ENCODE measurements at places on chromosomes 16 and 17.

DNA sequence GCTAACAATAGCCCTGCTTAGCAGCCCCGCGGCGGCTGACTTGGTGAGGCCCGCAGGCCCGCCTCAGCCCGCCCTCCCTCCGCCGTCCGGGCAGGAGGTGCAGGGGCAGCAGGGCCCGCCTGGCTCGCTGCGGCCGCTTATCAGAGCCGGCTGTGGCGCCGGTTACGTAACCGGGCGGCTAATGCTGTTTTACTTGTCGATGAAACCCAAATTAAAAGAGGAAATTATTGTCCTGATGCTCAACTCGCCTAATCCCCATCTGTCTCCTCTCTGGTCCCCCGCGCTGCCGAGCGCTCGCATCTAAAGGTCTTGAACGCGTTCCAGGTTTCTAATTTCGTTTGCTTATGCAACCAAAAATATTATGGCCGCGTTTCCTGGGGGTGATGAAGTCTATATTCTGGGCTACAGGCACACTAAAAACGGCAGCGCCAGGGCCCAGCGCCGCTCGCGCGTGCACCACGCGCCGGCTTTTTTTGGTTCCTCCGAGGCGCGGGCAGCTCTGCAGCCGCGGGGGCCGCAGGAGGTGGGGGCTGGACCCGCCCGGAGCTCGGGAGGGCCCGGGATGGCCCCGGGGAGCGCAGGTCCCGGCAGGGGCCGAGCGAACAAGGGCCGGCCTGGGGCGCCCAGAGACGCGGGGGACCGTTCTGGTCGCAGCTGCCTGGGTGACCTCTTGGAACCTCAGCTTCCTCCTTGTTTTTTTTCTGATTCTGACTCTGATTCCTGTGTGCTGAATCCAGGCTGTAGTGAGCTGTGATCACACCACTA, 65.2 kb upstream of the TOB1 start:
- peak; percentile 66 for DNase-seq

- no peak for DNase-seq
Observed at GRCh38 chr17:63775420-63775819, 1.4 kb downstream of the DDX42 start.

DNA sequence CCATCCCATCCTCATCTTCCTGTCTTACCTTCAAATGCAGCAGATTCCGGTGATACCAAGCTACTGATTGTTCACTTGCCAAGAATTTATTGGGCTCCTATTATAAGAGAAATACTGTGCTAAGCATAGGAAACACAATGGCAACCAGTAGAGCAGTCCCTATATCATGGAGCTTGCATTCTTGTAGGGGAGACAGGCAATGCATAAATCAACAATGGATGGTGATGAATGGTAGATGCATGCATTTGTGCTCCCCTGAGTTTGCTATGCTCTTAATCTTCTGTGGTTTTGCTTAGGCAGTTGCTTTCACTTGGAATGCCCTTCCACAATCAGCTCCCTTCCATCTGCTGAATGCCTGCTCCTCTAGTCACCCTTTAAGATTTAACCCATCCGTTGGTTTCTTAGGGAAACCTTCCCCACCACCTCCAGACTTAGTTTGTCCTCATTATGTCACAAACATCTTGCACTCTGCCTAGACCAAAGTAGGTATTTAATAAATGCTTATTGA, 200.2 kb upstream of the TOX3 start:
- DNase-seq, result no peak

GRCh38 chr16:30367349-30368009, 2.8 kb downstream of the TBC1D10B start:
- no peak for DNase-seq

- DNase-seq, result no peak
Observed at GRCh38 chr17:79045001-79045729, 21.2 kb downstream of the C1QTNF1 start.

- no peak for DNase-seq
Observed at GRCh38 chr17:51029142-51029541, 91.5 kb downstream of the SPAG9 start.

DNA sequence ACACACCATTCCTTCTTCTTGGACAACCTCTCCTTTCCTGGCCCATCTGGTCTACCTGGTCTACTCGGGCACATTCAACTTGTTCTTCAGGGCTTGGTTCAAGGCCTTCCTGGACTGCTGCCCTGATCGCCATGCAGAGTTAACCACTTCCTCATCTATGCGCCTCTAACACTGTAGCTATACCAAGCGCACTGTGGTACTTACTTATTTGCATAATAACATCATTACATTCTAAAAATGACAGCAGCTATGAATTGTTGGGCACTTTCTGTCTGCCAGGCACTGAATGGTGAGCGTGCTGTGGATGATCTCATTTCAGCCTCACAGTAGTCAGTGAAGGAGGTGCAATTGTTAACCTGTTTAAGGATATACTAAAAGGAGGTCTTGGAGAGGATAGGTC, 66.9 kb upstream of the SDK2 start:
- DNase-seq, result no peak

- DNase-seq, result no peak
Observed at GRCh38 chr17:61410141-61411010, 10.7 kb downstream of the TBX2 start.

GRCh38 chr16:8736123-8736668, 61.2 kb downstream of the TMEM186 start:
- no peak for DNase-seq

All from SHP77 treated with DMSO at 0.1 percent for 48 hours (cell line).